ENCODE measurements at places on chromosomes 7 and 10.
A peak's percentile ranks its signal among the peaks of the same experiment; 100 is the strongest.

DNA sequence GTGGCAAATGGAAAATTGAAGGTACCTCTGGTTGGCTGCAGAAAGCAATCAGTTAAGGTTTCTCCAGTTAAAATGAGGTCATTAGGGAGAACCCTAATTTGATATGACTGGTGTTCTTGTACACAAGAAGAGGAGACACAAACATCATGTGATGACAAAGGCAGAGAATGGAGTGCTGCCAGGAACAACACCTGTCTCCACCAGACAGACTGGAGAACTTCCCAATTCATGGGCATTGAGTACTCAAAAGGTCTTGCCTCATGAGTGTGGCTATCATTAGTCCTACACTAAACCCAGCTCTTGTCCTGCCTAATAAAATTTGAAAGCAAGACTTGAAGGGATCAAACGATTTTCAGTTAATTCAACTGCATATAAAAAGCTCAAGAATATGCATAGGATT lies 152.6 kb downstream of the PTPN20 start:
- DNase-seq, result no peak

- DNase-seq, result no peak
Observed at GRCh38 chr10:27719052-27719451, 26.6 kb downstream of the MKX start.

DNA sequence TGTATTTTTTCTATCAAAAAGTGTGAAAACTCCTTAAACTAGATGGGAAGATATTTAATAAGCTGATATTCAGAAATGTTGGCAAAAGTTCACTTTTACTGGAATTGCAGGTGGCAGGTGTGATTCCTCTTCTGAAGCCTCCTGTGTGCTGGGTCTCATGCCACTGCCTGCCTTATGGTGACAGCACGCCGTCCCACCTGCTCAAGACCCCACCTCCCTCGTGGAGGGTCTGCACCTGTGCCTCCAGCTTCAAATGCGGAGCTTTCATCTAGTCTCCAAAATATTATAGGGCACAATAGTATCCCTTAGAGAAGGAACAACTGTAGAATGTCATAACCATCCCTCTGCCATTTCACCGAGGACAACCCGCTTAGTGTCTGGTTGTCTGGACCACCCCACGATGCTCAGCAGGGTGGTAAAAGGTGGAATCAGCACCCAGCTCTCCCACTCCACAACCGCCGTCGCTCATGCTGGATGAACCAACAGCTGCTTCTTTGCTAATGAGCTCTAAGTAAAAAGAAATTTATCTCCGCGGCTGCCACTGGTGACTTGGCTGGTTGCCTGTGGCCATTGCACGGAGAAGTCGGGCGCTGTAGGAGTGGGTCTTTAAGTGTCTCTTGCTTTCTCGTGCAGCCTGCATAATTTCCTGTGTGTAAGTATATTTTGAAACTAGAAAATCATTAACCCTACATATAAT lies 119.3 kb upstream of the TCERG1L start:
- no peak for DNase-seq

DNA sequence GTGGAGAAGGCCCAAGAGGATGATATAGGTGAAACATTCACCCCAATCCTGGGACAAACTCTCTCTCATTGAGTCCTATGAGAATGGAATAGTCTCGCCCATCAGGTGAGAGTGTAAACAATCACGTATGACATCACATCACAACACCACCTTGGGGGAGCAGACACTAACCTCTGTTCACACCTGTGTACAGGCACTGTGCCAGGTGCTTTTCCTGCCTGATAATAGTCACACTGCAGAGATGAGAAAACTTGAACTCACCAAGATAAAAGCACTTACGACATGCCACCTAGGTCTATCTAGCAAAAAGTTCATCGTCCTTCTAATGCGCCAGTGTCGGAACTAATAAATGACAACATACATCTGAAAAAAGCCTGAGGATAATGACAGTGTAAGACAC lies 187.8 kb downstream of the FAM107B start:
- peak; percentile 76 for DNase-seq

- no peak for DNase-seq
Observed at GRCh38 chr10:75634947-75635346, 203.5 kb downstream of the LRMDA start.

DNA sequence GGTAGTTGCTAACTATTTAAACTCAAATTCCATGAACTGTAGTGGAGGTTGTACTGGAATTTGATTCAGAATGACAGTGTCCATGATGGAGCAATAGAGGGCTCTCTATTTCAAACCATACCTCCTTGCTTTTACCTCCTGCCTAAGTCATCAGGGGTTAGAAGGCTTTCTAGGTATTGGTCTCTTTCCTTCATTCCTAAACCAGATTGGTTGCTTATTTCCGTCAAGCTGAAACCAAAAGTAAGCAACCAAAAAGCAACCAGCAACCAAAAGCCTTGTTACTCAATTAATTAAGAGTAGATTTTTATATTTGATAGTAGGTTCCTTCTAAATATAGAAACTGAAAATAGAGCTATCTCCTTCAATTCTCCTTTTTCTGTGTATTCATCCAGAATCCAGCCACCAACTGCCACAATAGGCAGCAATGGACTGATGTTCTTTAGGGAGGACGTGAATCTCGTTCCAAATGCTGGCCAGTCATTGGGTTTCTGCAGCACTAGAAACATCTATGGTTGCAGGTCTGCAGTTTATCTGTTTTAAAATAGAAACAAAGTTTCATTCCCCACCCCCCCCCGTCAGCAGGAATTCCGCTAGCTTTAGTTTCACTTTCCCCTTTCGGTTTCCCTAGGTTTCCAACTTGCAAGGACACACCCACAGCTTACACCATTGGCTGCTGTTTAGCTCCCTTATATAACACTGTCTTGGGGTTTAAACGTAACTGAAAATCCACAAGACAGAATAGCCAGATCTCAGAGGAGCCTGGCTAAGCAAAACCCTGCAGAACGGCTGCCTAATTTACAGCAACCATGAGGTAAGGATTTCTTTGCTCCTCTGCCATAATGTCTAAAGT lies at the start of gene IFIT1:
Gene IFIT1 (plus strand): TSS at position 717 of the 850 bp plus-strand sequence. CDS start 90 bp downstream, at position 807.
- DNase-seq, result peak; percentile 28

GRCh38 chr7:135718219-135718618 lies 9.8 kb downstream of the SLC13A4 start:
- no peak for DNase-seq

GRCh38 chr7:111871283-111871682 lies 309.0 kb upstream of the IMMP2L start:
- DNase-seq, result no peak

DNA sequence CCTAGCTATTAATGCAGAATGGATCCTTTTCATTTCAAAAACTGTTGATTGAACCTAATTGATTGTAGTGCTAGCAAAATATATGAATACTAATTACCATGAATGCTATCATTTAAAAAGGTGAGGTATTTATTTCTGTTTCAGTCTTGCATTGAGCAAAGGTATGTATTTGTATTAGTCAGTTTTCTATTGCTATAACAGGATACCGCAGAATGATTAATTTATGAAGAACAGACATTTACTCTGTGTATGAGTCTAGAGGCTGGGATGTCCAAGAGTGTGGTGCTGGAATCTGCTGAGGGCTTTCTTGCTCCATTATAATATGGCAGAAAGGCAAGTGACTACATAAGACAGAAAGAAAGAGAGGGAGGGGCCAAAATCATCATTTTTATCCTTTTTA lies 199.2 kb downstream of the KIF20B start:
- no peak for DNase-seq

DNA sequence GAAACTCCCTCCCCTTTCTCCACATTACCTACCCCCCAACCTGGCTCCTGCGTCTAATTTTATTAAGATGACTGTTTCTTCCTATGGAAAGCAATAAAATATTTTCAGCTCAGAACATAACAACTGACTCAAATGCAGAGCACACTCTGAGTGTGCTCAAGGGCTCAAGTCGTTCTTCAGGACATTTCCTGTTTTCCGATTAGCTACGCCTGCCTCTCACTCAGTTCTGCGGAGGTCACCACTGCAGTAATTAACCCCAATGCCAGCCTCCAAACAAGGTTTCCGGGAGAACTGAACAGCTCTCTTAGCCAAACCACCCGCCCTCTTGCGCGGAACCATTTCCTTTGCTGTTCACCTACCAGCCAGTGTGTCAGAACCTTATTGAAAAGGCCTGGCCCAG lies 19.3 kb downstream of the MYOF start:
- no peak for DNase-seq

GRCh38 chr7:124779194-124779593 lies 13.6 kb upstream of the GPR37 start:
- no peak for DNase-seq

GRCh38 chr7:151697942-151698341 lies 178.2 kb upstream of the RHEB start:
- no peak for DNase-seq

GRCh38 chr7:134692344-134692705 lies 45.7 kb downstream of the BPGM start:
- no peak for DNase-seq

GRCh38 chr7:90551036-90551435 lies 45.1 kb upstream of the CDK14 start:
- no peak for DNase-seq

- DNase-seq, result no peak
Observed at GRCh38 chr7:150323682-150324372, 482 bp upstream of the ACTR3C start.

- no peak for DNase-seq
Observed at GRCh38 chr7:22348379-22348778, 8.6 kb downstream of the RAPGEF5 start.

GRCh38 chr10:32982911-32983909 lies 25.2 kb upstream of the ITGB1 start:
- DNase-seq, result no peak

GRCh38 chr10:27603104-27603503 lies 99.0 kb downstream of the RAB18 start:
- no peak for DNase-seq

DNA sequence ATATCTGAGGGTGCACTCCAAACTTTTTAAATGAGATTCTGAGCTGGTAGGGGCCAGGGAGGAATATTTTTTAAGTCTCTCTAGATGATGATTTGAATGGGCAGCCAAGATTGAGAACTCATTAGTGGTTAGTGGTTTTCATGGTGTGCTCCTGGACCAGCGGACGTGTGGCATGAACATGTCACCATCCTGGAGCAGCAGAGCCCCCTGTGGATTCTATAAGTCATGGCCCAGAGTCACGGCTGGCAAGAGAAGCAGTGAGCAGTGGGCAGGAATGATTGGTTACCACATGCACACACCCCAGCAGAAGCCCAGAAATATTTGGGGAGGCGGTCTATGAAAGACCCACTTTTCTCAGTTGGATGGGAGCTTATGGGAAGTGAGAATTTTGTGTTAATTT lies 21.2 kb upstream of the UCN3 start:
- no peak for DNase-seq

DNA sequence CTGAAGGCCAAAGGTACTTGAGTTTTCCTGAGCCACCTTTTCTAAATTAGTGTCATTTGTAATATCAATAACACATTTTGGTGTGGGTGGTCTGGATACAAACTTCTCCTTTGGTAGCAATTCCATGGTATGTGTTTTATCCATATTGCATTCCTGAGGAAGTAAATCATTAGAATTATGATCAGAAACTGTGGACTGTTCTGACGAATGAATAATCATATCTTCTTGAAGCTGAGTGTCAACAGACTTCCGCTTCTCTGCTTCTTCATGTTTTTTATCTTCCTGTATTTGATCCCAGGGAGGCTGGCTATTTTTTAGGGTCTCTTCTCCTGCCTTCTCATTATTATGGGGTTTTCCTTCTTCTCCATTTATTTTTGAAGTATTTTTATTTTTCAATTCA lies 81.4 kb downstream of the NRBF2 start:
- DNase-seq, result no peak

DNA sequence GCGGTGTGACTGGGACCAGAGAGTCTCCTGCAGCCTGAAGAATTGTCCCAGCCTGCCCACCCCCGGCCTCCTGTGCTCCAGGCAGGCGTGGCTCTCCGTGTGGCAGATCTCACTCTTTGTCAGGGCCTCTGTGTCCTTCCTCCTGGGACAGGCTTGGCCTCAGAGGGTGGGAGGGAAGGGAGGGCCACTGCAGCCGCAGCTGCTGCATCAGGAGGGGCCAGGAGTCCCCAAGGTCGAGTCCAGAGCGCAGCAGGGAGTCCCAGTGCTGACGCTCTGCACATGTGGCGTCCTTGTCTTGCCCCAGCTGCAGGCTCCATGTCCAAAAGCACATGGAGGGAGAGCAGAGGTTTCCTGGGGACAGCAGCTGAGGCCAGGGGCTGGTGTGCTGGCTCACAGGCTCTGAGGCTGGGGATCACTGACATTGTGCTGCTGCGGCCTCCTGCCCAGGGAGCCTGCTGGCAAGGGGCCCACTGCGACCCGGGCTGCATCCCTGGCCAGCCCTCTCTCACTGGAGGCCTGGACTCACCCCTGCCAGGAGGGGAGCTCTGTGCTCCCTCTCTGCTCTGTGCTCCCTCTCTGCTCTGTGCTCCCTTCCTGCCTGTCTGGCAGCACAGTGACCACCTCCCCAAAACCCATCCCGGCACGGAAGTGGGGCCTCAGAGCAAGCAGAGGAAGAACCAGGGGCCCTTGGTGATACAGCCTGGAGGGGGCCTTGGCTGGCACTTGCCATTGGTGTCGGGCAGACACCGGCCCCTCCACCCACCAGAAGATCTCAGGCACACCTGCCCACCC lies 114.6 kb upstream of the RET start:
- no peak for DNase-seq

GRCh38 chr10:20369863-20370736 lies 527.0 kb downstream of the NEBL start:
- DNase-seq, result no peak

Measured in T-helper 9 cell (primary cell).